Amniotic epithelial cell (primary cell): ENCODE measurements at places on chromosomes 4 and X.
A peak's percentile ranks its signal among the peaks of the same experiment; 100 is the strongest.

GRCh38 chrX:139933904-139934303, 1.1 kb upstream of the ATP11C start:
- DNase-seq = no peak

DNA sequence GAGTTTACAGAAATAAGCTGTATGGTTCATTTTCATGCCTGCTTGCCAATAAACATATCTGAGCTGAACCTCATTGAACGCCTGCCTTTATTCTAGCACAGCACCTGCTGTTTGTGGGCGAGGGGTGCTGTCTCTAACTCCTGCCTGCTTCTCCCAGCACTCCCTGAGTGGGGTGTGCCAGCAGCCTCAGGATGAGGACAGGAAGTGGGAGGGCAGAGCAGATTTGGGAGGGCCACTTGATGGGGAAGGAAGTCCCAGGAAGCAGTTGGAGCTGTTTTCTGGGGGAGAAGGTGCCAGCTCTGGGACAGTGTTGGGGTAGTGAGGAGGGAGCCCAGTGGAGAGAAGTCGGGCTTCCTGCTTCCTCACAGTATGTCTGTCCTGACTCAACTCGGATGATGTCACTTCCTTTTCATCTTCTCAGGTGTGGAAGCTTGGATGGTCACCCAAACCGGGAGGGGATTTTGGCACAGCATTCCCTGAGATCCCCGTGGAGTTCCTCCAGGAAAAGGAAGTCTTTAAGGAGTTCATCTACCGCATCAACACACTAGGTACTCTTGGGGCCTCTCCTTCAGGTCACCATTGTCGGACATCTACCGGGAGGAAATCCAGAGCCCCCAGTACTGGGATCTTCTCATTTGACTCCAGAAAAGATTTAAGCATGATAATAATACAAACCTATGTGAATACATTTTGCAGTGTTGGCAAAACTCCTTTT, 29.0 kb upstream of the MSANTD1 start:
- DNase-seq = no peak

- DNase-seq = no peak
Observed at GRCh38 chrX:155134255-155134654, 62.9 kb downstream of the BRCC3 start.

DNA sequence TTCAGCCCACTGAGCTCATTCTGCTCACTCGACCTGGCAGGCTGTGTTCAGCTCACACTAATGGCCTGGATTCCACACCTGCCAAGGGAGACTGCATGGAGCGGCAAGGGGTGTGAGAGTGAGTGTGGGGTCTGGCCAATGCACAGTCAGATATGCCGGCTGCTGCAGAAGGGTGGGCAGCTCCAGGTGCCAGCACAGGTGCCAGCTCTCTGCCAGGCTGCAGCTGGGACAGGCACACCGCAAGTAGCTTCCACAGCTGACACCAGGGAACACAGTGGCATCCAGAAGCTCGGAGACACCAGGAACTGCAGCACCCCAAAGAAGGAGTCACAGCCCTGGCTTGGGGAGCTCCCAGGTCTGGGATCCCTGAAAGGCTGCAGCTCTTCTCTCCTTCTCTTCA, 83.7 kb downstream of the PRDM5 start:
- DNase-seq = no peak

GRCh38 chrX:54085666-54086065, 41.4 kb upstream of the PHF8 start:
- no peak for DNase-seq

- peak; percentile 98 for DNase-seq
Observed at GRCh38 chr4:173478201-173478912, 51.7 kb downstream of the HAND2 start.

DNA sequence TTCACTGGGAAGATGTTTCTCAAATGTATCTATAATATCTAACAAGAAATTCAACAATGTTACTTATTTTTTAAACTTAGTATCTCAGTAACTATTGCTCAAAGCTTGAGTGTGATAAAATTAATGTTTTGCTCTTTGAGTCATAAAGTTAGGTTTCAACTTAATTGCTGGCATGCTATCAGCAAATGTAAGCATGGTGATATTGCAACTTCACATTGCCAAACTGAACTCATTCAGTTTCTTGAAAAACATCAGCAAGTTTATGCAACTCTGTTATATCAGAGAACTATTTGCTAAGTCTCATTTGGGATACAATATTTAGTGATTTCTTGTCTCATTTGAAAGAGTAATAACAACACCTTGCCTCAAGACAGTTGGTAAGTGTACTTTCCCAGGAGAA, 91.2 kb upstream of the KLF3 start:
- DNase-seq = peak; percentile 35

GRCh38 chr4:54372951-54373350, 143.9 kb downstream of the PDGFRA start:
- no peak for DNase-seq

- DNase-seq = peak; percentile 9
Observed at GRCh38 chr4:80875642-80876041, 154.9 kb upstream of the BMP3 start.

DNA sequence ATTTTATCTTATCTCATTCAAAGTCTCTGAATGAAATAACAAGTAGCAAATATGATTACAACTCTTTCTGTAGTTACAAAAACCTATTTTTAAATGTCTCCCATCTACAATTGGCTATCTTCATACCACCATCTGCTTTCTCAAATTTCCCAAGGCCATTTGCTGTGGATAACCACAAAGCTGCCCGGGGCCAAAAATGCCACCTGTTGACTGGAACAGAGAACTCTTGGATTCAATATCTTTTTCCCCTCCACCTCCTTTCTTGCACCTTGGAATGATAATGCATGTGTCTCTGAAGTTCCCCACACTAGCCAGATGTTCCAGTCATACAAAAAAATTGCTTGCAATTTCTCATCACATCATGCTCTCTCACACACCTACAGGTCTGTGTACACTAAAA, 93.3 kb upstream of the SCML1 start:
- DNase-seq = no peak

GRCh38 chr4:146637621-146638332, 916 bp upstream of the POU4F2 start:
- no peak for DNase-seq

DNA sequence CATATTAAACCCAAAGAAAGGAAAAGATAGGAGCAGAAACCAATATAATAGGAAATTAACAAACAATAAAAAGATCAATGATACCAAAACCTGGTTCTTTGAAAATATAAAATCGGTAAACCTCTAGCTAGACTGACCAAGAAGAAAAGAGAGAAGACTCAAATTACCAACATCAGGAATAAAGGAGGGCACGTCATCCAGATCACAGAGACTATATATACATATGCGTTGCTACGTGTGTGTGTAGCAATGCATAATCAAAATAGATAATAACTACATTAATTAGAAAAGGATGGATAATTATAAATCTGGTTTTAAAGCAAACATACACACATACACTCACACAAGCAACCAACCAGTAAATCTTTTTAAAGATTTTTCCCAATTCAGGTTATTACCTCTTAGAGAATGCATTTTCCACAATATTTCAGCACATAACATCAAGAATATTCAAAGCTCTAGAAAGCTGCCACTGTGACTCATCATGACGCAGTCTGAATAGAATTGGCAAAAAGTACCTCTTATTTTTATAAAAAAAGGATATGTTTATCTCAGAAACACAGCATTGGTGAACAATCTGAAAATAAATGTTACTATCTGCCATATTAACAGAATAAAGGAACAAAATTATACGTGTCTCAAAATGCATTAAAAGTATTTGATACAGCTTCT, 41.4 kb upstream of the USP9X start:
- DNase-seq = peak; percentile 49

DNA sequence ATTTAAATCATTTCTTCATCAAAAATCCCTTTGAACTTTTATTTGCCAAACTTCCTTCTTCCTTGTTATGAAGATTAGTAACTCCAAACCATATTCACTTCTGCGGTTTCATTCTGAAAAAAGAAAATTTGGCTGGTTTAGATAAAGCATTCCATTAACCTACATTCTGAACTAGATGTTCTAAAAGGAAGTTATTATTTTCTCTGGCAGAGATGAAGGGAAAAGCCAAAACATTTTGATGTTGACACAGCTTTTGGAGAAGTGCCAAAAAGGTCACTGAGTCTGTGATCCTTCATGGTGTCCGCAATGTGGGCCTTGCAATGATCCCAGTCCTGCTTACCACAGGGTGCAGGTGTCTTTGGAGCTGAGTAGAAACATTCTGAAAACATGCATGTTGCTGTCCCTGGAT, 36.0 kb downstream of the CXCL8 start:
- peak; percentile 96 for DNase-seq

GRCh38 chr4:132065940-132066495, 1083.1 kb upstream of the PCDH10 start:
- DNase-seq = peak; percentile 39

DNA sequence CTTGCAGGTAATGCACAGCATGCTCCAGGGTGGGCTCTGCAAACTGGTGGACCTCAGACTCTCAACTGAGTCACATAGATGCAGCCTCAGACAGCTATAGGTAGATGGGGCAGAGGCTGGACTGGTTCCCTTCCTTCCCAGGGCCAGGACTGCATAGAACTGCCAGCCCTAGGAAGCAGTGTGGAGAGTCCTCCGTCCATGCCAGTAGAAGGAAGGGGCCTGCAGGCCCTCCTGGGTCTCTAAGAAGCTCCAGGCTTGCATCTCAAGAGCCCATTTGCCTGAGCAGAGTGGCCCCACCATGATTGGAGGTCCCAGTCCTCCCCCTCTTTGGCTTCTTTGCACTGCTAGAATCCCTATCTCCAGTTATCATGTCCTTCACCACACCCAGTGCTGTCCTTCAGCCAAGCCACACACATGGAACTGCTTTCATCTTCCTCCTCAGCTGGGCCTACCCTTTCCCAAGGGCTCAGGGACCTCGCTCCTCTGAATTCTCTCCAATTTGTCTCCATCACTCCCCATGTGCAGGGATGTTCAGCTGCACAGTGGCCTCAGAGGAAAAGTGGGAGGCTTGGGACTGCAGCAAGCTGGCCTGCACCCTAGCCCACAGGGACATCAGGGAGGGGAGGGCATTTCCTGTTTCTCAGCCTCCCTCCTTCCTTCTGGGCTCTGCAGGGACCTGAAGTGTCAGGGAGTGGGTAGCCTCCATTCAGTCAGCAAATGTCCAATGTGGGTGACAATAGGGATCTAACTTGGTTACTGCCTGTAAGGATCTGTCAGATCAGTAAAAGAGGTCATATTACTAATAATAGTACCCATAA, 146.0 kb downstream of the PJA1 start:
- no peak for DNase-seq

DNA sequence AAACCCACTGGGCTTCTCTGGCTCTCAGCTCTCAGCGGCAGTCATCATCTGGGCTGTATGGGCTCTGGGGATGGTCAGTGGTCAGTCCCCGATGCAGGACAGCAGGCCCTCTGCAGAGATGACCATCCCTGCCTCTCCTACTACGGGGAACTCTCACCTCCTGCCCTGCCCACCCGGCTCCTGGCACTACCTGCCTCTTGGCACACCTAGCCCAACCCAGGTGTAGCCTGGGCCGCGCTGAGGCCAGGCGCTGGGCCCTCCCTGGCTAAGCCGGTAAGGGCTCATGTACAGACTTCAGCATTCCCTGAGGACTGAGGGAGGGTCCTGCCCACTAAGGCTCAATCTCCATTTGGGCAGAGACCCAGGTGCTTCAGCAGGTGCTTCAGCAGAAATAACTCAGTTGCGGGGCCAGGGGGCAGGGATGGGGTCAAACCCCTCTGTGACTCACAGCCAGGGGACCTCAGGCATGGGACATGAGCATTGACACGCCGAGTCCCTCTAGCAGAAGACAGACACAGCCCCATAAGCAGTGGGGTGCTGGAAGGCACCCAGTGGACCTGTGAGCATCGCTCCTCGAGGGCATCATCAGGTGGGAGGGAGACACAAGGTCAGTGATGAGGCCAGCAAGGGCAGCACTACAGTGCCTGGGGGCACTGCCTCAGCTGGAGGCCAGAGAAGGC, 71.0 kb downstream of the ACOX3 start:
- no peak for DNase-seq

DNA sequence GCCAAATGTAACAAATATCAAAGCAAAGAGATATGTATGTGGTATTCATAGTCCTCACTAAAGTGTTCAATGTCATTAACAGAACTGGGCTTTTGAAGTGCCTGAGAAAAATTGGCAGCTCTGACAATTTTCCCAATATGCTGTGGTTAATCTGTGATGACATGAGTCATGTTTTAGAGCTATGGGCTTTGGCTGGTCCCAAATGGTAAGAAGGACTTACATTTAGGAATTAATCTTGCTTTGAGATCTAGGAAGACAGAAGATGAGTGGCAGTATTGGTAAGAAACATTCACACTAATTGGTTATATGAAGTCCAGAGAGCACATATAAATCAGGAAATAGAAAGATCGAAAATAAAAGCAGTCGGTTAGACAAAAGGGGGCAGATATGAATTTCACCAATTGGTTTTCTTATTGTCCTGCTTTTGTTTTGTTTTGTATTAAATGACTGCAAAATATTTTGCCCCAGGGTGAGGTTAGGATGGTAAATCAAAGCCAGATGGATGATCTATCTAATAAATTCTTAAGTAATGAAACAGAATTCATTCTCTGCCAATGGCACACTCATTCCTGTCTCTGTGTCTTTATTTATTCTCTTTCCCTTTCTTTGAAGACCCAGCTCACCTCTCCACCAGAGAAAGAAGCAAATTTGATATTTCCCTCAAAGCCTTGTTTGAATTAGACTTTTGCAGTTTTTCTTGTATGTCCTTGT, 993.1 kb downstream of the RPA4 start:
- no peak for DNase-seq

GRCh38 chr4:37452952-37453280, 208.4 kb downstream of the NWD2 start:
- DNase-seq = peak; percentile 76

DNA sequence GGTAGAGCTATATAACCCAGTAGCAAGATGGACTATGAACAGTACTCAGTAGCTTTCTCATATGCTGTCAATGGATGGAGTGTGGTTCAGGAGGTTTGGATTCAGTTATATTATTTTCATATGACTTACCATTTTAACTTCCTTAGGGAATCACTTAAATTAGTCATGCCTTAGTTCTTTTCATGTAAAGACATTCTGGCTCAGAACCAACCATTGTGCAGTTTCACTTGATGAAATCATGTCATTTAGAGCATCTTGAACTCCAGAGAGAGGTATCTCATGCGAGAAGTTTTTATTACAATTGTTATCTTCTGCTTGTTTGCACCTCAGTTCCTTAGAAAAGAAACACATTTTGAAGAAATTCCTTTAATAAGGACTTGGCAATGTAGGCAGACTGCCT, 55.8 kb downstream of the IL1RAPL2 start:
- DNase-seq = no peak

DNA sequence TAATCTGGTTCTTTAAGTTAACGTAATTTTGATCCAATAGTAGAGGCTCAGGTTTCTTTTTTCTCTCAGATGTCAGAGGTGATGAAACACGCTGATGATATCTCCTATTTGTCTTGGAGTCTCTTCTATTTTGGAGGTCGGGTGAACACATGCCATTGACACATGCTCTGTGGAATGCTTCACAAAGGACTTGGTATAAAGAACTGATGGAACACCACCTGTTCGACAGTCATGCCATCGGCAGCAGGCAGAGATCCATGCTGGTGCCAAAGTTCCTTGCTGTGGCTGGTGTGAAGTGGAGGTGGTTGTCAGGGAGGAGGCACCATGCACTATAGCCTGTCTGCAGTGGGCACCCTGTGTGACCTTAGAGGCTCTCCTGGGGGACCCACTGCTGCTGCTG, 94.9 kb downstream of the ATP8A1 start:
- DNase-seq = no peak
